Stimulated activated CD4-positive, alpha-beta T cell treated with anti-CD3 and anti-CD28 coated beads, Interleukin-2, amount 100 ng/mL, for 24 hours (primary cell): ENCODE measurements at places on chromosomes 16 and 17.
A peak's percentile ranks its signal among the peaks of the same experiment; 100 is the strongest.

- no peak for DNase-seq
Observed at GRCh38 chr17:79398441-79398840, 212.4 kb downstream of the RBFOX3 start.

DNA sequence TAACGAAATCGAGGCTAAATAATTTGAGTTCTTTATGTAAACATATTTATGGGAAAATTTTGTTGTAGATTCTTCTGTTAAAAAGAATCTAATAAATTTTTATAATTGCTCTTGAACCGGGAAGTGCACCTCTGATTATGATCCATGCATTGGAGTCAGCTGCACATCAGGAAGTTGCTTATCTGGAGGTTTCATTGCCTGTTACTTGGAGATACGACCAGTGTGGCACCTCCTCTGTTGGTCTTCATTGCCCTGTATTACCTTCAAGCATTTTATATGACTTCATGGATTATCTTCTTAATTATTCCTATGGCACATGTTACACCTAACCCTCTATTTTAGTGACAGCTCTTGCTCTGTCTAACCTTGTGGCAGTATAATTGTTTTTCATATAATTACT, 312.6 kb upstream of the TBX2 start:
- no peak for DNase-seq

DNA sequence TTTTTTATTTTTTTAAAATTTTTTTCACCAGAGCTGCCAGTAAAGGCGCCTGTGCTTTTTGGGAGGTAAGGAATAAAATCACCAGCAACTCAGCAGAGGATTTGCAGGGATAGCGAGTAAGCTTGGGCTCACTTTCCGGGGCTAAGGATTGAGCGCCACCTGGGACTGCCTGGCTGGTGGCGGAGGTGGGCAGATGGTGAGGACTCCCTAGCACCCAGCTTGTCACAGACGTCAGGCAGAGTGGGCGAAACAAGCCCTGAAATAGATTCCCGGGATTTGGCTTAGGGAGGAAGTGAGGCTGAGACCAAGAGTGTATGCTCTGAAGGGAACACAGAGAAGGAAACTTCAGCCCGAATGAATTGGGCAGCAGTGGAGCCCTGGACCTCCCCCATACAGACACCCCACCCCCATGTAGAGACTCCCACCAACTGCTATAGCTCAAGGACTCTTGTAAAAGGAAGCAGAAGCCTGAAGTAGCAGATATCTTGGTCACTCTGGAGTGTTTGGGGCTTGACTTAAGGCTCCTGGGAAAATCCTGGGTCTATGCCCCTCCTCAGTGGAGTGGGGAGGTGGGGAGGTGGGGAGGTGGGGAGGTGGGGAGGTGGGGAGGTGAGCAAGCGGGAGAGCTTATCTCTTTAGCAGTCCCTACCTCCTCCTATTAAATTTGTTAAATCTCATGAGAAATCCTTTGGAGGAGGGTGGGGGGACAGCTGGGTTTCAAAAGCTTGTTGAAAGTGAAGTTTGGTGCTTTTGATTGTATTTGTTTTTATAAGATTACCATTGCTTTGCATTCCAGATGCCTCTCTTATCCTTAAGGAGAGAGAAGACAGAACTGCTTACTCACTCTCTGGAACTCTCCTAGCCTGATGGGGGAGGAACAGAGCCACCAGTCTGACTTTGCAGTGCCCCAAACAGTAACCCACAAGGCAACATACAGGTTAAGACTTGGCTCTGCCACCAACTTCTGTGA, 8.2 kb downstream of the ARL4D start:
- DNase-seq, result no peak

GRCh38 chr17:7572338-7572587, 7.2 kb upstream of the CD68 start:
- no peak for DNase-seq

DNA sequence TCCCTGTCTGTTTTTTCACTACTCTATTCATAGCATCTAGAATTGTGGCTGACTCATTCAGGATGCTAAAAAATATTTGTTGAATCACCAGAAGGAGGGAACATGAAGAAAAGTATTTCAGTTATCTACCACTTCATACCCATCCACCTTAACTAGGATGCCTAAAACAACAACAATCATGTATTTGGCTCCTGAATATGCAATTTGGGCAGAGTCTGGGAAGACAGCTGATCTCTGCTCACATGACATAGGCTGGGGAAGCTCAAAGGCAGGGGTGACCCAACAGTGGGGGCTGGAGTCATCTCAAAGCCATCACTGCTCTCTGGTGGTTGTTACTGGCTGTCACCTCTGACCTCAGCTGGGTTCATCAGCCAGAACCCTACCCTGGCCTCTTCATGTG, 80.1 kb upstream of the RPL38 start:
- DNase-seq, result no peak

DNA sequence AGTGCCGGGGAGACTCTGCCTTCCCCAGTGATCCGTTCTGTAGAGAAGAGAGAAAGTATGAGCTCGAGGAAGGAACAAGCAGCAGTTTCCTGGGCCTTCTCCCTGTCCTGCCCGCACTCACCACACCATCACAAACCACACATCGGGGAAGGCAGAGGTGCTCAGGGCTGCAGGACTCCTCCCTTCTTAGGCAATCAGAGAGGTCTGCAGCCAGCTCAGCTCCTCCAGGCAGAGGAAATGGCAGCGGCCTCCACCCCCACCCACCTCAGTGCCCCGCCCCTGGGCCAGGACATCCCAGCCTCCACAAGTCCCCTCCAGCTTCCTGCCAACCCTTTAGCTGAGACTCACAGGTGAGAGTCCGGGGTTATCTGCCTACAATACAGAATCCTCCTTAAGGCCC, 2.0 kb downstream of the ZNF319 start:
- peak; percentile 58 for DNase-seq

- DNase-seq, result no peak
Observed at GRCh38 chr16:75446416-75446815, 13.1 kb upstream of the CFDP1 start.

DNA sequence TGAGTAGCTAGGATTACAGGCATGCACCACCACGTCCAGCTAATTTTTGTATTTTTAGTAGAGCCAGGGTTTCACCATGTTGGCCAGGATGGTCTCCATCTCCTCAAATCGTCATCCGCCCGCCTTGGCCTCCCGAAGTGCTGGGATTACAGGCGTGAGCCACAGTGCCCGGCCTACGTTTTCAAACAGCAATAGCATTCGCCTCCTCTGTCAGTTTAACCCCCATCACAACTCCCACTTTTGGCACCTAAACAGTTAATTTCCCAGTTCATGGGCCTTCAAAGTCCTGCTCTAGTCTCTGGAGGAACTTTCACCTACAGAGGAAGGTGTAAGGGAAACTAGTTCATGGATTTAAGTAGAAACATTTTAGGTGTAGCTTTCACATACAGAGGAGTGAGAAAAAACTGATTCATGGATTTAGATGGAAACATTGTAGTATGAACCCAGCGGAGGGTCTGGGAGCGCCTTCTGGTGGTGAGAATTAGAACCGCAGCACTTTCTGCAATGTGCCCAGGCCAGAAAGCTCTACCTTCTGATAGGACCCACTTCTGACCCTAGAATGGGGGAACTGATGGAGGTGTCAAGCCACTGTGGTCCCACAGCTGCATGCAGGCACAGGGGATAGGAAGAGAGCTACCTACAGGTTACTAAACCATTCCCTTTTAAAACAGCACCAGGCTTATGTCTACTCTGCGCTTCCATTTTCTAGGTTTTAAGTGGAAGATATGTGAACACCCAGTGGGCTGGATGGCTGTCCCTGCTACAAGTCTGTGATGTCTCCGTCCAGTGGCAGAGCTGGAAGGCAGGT, 12.0 kb upstream of the MEOX1 start:
- peak; percentile 85 for DNase-seq

DNA sequence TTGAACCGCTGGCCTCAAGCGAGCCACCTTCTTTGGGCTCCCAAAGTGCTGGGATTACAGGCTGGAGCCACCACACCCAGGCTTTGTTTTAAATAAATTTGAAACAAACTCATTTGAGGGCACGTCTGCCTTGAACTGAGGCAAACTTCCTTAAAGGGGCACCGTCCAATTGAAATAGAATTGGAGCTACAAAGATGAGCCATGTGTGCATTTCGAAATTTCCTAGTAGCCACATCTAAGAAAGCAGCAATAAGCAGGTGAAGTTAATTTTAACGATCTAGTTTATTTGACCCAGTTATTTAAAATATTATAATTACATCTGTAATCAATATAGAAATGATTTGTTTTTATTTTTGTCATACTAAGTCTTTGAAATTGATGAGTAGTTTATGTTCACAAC, 755 bp upstream of the C16orf89 start:
- no peak for DNase-seq

GRCh38 chr16:88406096-88407041, 23.6 kb downstream of the ZNF469 start:
- no peak for DNase-seq

GRCh38 chr16:15482068-15482747, 47.8 kb downstream of the BMERB1 start:
- peak; percentile 58 for DNase-seq

- DNase-seq, result no peak
Observed at GRCh38 chr16:56468800-56469199, 17.4 kb downstream of the OGFOD1 start.

- no peak for DNase-seq
Observed at GRCh38 chr17:81794509-81794908, 9.4 kb upstream of the GCGR start.

DNA sequence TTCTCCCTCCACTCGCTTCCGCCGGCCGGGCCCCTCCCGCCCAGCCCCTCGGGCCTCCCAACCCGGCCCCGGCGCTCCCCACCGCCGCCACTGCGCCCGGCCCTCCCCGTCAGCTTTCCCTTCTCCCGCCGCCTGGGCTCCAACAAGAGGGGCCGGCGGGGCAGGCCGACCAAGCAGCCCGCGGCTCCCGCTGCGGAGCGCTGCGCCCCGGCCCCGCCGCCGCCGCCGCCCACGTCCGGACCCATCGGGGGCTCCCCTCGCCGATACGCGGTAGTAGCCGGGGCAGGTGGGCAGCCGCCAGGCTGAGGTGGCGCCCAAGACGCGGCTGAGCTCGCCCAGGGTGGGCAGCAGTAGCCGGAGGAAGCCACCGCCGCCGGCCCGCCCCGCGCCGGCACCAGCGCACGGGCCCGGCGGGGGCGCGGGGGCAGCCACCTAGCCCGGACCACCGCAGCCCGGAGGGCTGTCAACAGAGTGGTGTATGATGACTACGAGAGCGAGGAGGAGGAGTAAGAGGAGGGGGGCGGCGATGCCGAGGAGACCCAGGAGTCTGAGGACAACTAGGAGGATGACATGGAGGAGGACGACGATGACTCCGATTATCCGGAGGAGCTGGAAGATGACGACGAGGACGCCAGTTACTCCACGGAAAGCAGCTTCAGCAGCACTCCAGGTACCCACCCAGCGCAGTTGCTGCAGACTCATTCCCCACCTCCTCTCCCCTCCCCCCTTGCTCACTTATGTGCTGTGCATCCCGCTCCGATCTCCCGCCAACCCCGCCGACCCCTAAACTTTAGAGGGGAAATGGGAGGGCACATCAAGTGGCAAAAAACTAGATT, 498 bp downstream of the LRRC37B start:
- peak; percentile 60 for DNase-seq

DNA sequence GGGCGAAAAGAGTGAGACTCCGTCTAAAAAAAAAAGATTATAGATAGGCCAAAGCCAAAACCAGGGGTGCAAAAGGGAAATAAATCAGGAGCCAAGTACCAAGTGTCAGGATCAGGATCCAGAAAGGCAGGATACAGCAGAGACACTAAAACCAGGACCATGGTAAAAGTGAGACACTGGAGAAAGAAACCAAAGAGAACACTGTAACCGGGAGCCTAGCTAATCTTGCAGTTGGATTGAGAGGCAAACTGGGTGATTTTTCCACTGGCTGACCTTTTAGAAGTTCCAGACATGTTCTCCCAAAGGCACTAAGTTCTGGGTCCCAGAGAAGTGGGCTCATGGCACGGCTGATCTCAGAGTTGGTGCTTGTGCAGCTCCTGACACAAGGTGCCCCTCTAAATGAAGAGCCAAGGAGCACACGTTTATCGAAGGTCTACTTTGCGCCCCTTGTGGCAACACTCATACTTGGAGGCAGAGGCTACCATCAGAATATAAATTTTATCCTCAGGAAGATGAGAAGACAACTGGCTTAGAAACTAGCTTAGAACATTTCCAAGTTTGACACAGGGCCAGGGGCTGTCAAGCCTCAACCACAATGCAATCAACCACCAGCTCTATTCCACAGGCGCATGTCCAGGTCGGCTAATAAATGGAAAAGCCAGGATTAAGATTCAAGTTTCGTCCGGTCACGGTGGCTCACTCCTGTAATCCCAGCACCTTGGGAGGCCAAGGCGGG, 27.5 kb upstream of the HELZ start:
- no peak for DNase-seq

- DNase-seq, result no peak
Observed at GRCh38 chr16:59108374-59108773, 374.3 kb upstream of the GOT2 start.

- peak; percentile 33 for DNase-seq
Observed at GRCh38 chr17:49132699-49133364, at the start of gene B4GALNT2. Gene B4GALNT2, plus strand, starts transcription at chr17:49132769. Its CDS starts 24 bp downstream, at chr17:49132793.

DNA sequence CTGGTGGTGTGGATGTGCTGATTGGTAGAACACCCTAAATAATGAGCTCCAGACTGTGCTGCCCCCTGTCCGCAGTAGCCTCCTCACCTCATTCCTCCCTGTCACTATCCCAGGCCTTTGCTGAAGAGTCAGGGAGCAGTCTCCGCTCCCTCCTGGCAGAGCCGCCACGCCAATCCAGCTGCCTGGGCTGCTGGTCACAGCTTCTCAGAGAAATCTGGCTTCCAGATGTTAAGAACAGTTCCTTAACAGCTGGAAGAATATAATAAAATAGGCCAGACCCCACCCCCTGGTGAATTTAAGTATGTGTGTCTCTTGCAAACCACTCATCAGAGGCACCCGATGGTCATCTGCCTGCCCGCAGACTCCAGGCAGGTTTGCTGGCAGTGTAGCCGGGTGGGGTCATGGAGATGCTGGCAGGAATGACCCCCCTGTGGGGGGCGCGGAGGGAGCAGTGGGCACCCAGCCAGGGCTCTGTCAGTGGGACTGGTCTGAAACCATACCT, 161.0 kb downstream of the CCDC182 start:
- DNase-seq, result no peak

DNA sequence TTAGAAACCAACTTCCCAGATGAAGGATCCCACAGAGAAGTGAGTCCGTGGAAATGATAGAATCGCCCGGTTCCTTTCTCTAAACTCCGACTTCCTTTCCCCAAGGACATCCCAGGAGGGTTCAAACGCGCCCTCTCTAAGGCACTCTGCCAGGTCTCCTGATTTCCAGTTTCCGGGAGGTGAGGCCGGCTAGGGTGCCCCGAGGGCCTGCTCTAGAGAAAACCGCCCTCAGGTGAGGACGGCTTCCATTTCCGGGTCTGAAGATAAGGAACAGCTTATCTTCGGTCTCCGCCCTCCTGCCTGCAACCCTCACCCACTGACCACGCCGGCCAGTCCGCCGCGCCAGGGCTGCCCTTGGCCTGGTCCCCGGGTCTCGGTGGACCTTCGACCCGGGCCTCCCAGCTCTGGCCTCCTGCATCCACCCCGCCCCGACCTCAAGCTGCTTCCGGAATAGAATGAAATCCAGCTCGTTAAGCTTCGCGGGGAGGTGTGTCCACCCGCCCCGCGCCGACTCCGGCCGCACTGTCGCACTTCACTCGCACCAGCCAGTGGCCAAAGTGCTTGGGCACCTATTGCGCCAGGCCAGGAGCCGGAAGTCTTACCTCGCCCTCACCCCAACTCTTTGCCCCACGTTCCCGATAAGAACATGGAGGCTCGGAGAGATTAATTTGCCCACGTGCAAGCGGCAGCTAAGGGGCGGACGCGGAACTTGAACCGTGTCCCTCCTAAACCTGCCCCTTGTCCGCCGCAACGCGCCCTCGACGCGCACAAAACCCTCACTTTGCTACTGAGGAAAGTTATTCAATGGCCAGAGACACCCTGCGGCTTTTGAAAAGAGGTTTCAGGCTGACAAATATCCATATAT, 836 bp upstream of the MMP15 start:
- peak; percentile 24 for DNase-seq
